Smooth muscle cell of bladder (primary cell): ENCODE measurements at places on chromosomes 12 and 14. TPM values are rescaled to one million over a fixed set of nuclear protein-coding genes. Genes with fewer than 3 reads are reported as not detected.

Gene LALBA
- not detected in 2 replicates for total RNA-seq

Gene LRP1-AS
- total RNA-seq = not detected in 2 replicates

Gene PLEKHG7
- total RNA-seq = not detected in 2 replicates

Gene PTPN21
- 5.1 and 7.2 TPM in 2 replicates for total RNA-seq

Gene NKX2-8
- not detected in 2 replicates for total RNA-seq

Gene CCDC184
- 0.43 and 0.83 TPM in 2 replicates for total RNA-seq

Gene LRRC43
- 1.00 and 2.6 TPM in 2 replicates for total RNA-seq

Gene FGF6
- not detected in 2 replicates for total RNA-seq

Gene IFI27
- total RNA-seq = 14.3 and 16.4 TPM in 2 replicates

Gene SIX6
- total RNA-seq = not detected in 2 replicates

Gene CCNT1
- 19.1 and 22.9 TPM in 2 replicates for total RNA-seq
